Activated CD4-positive, alpha-beta T cell treated with anti-CD3 and anti-CD28 coated beads, Interleukin-2, Interleukin-6, amounts not matched to agents 100 ng/mL and 50 ng/mL, durations not matched to agents 16 hours and 8 hours (primary cell): ENCODE measurements at places on chromosomes 7 and 10.

DNA sequence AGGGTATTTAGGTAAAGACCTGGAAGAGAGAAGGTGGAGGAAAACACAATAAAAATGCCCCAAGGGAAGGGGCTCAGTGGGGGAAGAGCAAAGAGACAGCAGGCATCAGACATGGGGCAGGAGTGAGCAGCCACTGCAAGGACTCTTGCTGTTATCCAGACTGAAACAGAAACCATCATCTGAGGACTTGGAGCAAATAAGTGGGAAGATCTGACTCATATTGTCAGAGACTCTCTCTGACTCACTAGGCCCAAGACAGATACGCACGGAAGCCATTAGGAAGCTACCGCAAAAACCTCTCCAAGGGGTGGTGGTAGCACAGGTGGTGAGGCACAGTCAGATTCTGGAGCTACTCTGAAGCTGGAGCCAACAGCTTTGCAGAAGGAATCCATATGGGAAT, 110.7 kb downstream of the RNF32 start:
- peak; percentile 90 for DNase-seq

- peak; percentile 60 for DNase-seq
These were observed 88.1 kb downstream of the BTAF1 start for GRCh38 chr10:92011560-92012214.

DNA sequence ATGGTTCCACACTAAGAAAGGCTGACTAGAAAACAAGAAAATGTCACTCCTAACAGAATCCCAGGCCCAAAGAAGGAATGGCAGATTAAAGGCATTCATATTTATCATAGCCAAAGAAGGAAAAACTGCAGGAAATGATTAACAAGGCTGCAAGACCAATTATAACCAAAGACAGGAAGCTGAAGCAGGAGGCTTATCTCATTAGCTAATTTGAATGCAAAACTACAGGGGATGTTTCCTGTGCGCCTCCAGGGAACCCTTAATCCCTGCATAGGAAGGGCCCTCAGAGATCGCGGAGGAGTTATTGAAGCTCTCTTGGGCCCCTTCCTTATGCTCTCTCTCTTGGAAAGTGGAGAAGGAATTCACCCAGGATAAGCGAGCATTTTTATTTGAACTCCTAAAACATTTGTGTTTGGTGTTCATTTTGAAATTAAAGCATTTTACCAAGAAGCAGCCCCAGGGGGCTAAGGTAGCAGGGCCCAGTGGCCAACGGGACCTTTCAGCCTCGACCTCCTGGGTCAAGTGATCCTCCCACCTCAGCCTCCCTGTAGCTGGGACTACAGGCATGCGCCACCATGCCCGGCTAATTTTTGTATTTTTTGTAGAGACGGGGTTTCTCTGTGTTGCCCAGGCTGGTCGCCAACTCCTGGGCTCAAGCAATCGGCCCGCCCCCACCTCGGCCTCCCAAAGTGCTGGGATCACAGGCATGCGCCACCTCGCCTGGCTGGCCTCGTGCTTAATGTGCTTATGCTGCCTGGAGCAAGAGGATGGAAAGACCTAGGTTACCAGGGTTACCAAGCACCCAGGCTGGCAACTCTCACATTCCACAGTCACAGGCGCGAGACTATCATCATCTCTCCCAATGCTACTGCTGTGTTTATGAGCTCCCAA, 24.1 kb upstream of the PROSER2 start:
- no peak for DNase-seq

DNA sequence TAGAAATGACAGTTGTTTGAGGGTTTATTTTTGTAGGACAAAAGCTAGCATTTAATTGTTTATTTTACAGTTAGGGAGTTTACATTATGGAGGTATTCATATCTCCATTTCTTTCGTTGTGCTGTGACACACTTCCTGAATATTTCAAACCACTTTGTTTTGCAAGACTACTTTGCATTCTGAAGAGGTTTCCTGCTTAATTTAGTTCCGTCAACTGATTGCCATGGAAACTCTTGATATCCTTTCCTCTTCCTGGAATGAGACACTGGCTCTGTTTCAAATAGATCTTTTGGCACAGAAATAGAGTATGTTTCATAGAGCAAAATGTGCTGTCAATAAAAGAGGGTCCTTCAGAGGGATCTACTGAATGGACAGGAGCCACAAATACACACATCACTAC, 159.5 kb upstream of the AGR3 start:
- DNase-seq: peak; percentile 36

DNA sequence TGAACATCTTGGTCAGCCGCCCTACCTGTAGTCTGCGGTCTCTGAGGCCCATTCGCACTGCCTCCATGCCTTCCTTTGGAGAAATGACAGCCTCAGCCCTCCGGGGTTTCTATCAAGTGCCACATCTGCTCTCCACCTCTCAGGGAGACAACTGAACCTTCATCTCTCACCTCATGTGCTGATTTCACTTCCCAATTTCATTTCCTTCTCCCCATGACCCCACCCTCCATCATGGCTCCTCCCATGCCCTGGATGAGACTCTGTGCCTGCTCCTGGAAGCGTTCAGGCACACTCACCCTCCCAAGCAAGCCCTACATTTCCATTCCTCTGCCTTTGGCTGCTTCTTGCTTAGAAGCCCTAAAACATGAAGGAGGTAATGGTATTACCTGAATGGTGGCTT, 7.8 kb upstream of the SCD start:
- DNase-seq: no peak

DNA sequence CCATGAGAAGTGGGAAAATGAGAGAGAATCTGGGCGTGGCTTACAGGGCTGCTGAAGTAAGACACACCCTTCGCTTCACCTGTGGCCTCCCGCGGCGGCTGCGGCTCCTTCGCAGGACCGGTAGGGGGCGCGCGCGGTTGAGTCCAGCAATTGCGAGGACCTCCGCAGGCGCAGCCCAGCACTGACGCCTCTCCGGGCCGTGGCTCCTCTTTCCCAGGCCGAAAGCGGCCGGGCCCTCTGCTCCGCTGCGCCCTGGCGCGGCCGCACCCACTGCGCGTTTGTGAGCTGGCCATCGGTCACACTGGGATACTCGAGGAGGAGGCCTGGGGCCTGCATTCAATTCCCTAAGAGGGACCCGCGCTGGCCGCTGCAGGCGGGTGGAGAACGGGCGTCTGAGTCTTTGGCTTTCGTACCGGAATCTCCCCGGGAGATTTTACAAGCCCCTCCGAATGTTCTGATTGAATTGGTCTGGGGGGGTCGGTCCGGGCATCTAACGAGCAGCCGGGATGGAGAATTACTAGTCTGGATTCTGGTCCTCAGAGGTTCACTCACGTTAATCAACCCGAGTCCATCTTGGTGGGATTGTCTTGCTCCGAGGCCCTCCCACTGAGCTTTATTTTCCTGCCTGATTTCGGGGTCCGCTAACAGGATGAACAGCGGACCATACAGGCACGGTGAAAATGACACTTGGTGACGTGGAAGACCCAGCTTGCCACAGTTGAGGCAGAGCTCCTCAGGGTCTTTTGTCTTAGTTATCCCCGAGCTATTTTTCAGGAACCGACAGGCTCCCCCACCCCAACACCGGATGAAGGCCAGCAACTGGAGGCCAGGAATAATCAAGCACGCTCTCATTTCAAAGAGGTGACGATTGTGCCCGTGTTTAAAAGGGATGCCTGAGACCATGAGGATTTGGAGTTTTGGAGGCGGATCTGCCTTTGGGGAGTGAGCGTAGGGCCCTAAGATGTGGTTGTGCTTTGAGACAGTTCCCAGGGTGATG, at the start of gene LRRD1:
Gene LRRD1, minus strand, starts transcription at position 215 of the 997 bp plus-strand sequence. CDS start 13,940 bp downstream, outside the sequence.
- DNase-seq: peak; percentile 92

- DNase-seq: no peak
These were observed 24.5 kb downstream of the ADRB1 start for GRCh38 chr10:114068054-114068707.

DNA sequence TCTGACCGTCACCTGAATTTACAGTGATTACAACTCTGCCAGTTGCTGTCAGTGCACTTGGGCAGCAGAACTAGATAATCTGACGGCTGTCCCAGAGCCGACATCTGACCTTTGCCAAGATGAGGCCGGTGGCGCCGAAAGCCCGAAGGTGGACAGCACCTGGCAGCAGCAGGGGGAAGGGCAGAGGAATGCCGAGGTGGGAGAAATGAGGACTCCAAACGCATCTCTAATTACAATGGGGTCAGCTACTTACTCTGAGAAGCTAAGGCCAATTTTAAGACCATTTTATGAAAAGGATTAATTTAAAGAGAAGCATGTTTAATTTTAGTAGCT, 33.8 kb downstream of the TRIM8 start:
- no peak for DNase-seq

DNA sequence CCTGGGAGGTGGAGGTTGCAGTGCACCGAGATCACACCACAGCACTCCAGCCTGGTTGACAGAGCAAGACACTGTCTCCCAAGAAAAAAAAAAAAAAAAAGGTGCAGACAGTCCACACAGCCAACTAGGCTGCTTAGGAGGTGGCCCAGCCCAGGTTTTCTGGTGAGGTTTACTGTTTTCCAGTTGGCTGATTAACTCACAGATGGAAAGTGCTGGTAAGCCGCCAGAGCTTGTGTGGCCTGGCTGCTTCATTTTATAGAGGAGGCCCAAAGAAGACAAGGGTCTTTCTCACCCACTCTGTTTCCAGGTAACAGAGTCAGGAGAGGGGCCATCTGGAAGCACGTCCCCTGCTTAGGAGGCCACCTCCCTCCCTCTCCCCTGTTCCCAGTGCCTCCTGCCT, 6.2 kb downstream of the RHBDD2 start:
- no peak for DNase-seq

DNA sequence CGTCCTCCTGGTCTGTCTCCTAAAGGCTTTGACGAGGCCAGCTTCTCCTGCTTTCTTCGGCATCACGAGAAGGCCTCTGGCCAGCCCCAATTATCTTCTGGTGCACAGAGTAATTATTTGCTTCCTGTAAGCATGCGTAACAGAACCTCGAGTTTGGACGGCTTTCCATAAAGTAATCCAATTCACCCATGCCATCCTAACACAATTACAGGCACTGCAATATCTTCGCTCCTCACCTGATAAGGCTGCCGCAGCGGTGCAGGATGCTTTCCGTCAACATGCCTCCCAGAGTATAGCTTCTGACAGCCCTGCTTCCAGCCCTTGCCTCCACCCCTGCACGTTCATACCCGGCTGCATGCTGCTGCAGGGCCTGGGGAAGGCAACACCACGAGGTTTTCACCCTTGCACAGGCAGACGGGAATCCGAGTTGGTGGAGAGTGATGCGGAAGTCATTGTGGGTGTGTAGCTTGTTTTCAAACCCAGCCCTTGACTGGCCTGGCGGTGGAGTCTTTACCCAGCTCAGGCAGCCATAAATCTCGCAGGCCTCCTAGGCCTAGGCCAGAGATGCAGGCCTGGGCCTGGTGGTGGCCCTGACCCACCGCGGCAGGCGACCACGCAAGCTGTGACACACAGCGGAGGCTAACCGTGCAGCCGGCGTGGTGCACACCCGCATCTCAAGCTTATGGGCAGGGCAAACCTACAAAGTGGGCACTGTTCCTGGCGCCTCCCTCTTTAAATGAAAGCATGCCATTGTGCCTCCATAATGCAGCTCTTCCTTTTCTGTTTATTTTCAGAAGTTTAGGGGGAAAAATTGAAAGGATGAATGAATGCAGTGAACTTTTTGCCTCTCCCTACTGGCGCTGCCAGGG, 12.7 kb downstream of the EBF3 start:
- DNase-seq: no peak

GRCh38 chr7:139200382-139200781, 30.7 kb upstream of the UBN2 start:
- no peak for DNase-seq

DNA sequence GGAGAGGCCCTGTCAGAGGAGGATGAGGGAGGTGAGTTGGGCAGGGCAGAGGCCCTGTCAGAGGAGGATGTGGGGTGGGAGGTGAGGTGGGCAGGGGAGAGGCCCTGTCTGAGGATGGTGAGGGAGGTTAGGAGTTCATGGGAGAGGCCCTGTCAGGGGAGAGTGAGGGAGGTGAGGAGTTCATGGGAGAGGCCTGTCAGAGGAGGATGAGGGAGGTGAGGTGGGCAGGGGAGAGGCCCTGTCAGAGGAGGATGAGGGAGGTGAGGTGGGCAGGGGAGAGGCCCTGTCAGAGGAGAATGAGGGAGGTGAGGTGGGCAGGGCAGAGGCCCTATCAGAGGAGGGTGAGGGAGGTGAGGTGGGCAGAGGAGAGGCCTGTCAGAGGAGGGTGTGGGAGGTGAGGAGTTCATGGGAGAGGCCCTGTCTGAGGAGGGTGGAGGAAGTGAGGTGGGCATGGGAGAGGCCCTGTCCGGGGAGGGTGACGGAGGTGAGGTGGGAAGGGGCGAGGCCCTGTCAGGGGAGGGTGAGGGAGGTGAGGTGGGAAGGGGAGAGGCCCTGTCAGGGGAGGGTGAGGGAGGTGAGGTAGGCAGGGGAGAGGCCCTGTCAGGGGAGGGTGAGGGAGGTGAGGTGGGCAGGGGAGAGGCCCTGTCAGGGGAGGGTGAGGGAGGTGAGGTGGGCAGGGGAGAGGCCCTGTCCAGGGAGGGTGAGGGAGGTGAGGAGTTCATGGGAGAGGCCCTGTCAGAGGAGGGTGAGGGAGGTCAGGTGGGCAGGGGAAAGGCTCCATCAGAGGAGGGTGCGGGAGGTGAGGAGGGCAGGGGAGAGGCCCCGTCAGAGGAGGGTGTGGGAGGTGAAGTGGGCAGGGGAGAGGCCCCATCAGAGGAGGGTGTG, 73.7 kb downstream of the INPP5A start:
- no peak for DNase-seq

DNA sequence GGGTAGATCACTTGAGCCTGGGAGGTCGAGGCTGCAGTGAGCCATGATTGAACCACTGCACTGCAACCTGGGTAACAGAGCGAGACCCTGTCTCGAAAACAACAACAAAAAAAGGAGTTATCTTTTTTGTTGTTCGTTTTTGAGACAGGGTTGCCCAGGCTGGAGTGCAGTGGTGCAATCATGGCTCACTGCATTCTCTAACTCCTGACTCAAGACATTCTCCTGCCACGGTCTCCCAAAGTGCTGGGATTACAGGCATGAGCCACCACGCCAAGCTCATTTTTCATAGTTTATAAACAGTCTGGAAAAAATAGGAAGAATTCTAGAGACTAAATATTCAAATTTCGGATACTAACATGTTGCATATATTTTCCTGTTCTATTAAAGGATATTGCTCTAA, 29.4 kb downstream of the SFXN4 start:
- DNase-seq: no peak

DNA sequence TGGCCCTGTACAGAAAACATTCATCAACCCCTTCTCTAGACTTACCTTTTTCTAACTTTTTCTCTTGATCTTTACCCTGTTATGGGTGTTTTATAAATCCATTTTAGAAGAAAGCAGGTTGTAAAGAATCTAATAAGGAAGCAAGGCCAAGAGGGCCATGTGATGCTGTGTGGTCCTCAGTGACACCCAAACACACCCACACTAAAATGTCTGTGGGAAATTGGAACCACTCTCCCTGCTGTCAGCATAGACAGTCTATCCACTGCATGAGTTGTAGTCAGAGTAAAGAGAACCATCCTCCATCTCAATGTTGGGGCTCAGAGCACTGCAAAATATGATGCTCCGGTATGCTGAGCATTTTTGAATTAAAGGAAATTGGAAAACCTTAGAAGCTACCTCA, 235.5 kb downstream of the SKIDA1 start:
- no peak for DNase-seq

DNA sequence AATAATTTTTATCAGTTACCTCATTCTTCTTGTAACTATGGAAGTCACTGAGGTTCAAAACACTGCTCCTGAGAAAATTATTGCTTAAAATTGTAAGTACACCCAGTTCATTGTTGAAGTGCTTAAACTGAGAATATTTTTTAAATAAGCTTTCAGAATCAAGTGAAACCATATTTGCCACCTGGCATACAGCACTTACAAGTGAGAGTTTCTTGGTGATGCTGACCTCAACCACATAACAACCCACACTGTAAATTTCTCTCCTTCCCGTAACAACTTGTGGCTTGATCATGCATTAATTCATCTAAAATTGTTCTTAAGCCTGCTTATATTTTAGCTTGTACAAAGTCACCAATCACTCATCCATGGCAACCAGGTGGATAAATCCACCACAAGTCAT, 34.0 kb downstream of the IMMP2L start:
- DNase-seq: peak; percentile 25
